D341Med (cell line): ENCODE measurements at places on chromosomes 5 and 9.

GRCh38 chr9:128087262-128087661 is 19.2 kb downstream of the SLC25A25 start:
- DNase-seq, result no peak

DNA sequence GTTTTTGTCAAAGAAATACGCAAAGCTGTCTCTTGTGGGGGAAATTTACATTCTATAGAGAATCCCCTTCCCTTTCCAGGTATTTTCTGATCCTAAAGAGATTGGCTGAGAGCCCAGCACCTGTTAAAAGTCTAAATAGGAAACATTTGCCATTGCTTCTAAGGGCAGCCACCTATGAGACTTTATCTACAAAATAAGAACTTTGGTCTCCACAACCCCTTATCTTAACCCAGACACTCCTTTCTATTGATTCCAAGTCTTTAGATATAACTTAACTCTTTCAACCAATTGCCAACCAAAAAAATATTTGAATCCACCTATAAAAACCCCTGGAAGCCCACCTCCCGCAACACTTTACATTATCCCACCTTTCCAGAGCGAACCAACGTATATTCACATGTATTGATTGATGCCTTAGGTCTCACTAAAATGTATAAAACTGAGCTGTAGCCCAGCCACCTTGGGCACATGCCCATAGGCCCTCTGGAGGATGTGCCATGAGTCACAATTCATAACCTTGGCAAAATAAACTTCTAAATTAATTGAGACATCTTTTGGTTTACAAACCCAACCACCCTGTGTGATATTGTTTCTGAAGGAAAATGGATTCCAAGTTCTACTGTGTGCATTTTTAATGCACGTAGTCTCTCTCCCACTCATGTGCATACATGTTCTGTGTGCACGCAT is 211.4 kb downstream of the GAS1 start:
- DNase-seq, result no peak

GRCh38 chr9:105286098-105286497 is 41.6 kb downstream of the SLC44A1 start:
- no peak for DNase-seq

GRCh38 chr5:124634228-124634739 is 112.2 kb downstream of the ZNF608 start:
- no peak for DNase-seq

DNA sequence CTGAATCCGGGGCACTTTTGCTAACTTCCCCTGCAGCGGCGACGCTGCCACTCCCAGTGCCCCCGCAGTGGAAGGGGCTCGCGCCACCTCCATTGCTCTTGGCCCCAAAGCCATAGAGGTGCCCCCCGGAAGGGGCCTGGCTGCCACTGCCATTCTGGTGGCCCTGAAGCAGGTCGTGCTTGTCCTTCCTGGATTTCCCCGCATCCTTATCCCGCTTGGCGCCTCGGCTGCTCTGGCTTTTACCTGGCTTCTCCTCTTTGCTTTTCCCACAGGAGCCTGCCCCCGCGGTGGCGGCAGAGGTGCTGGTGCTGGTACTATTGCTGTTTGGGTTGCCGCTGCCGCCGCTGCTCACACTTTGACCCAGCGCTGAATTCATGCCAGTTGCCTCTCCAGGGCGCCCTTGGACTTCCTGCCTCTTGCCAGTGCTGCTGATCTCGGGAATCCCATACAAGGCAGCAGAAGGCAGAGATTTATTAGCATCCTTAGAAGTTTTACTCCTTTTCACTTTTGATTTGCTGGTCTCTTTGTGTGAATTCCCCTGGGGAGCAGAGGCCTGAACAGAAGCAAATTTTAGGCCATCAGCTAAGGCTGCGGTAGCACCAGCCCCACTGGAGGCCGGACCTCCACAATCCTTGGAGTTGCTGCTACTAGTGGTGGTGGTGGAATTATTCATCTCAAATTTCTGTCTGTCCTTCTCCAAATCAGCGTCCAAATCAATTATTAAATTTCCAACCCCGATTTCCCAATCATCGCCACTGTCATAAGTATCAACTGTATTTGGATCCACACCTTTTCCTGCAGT is 2.1 kb downstream of the ZNF608 start:
- DNase-seq, result no peak

DNA sequence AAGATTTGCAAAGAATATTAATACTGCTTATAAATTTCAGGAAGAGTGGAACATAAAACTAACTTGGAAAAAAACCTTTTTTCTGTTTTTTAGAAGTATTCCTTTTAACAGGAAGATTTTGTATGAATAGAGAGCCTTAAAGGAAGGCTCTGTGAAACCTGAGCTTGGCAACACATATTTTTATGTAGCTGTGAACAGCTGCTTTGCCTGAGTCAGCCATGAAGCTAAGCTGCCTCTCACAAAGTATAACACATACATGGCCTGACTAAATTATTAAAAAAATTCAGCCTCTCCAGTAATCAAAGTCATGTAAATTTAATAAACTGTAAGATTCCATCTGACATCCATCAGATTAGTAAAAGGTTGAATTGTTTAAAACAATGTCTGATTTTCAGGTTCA is 547.5 kb downstream of the ELAVL2 start:
- DNase-seq, result no peak

GRCh38 chr9:29348999-29349398 is 1775.7 kb upstream of the C9orf72 start:
- DNase-seq, result no peak

- DNase-seq, result no peak
Observed at GRCh38 chr5:96648023-96648422, 14.2 kb upstream of the CAST start.

DNA sequence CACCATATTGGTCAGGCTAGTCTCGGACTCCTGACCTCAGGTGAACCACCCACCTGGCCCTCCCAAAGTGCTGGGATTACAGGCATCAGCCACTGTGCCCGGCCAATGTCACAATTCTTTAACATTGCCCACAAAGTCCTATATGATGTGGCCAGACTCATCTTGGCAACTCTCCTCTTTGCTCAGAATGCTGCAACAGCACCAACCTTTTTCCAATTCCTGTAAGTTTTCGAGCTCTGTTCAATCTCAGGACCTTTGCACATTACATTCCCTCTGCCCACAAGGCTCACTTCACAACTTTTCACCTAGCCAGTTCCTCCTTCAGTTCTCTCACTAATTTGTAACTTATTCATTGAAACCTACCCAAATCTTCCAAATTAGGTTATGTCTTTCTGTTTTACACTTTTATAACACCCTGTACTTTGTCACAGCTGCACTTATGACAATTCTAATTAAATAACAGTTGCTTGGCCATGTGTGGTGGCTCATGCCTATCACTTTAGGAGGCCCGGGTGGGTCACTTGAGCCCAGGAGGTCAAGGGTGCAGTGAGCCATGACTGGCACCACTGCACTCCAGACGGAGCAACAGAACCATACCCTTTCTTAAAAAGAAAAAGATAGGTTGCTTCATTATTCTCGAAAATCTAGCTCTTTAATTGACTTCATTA is 30.9 kb upstream of the GLDC start:
- no peak for DNase-seq

DNA sequence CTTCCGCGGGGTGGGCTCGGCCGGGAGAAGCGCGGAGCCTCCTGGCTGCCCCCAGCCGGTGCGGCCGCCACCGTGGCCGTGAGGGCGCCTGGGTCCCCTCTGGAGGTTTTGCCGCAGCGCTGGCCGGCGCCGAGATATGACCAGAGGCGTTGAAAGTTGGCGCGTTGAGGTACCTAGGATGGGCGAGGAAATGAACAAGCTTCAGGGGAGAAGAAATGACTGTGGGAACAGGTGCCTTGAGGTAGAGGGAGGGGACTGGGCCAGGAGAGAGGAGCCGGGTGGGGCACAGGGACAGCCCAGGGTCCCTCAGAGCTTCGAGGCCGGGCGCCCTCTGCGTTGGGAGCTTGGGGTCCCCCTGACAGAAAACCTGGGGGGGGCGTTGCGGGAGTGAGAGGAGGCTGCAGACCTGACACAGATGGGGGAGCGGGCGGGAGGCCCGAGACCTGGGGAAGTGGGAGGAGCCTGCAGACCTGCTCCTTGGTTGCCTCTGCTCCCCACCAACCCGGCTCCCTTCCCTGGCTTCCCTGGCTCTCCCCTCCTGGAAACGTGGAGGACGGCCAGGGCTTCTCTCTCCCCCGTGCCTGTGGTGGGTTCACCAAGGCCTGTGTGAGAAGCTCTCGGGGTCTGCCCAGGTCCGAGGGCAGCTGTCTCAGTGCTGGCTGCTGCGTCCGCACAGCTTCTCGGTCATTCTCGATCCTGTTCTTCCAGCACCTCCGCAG is 14.2 kb downstream of the RABL6 start:
- DNase-seq, result no peak

GRCh38 chr5:119332978-119333401 is 22.8 kb upstream of the TNFAIP8 start:
- DNase-seq, result no peak

DNA sequence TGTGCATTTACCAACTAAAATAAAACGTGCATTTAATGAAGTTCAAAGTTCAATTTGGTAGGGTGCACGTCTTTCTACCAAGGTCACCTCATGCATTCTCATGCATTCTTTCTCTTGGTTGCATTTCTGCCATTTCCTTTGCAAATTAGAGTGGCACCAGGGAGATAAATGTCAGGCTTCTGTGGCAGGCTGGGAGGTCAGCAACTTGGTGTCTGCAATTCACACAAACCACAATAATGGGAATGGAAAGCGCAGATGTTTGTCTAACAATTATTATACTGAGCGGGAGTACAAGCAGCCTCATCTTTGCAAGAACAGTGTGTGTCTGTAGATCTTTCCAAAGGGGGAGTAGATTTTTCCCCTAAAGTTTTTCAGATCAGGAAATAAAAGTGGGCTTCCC is 411.7 kb downstream of the DMRT2 start:
- DNase-seq, result no peak

- no peak for DNase-seq
Observed at GRCh38 chr5:131644370-131644769, 9.3 kb upstream of the RAPGEF6 start.

GRCh38 chr9:15501179-15501578 is 9.6 kb downstream of the PSIP1 start:
- no peak for DNase-seq

DNA sequence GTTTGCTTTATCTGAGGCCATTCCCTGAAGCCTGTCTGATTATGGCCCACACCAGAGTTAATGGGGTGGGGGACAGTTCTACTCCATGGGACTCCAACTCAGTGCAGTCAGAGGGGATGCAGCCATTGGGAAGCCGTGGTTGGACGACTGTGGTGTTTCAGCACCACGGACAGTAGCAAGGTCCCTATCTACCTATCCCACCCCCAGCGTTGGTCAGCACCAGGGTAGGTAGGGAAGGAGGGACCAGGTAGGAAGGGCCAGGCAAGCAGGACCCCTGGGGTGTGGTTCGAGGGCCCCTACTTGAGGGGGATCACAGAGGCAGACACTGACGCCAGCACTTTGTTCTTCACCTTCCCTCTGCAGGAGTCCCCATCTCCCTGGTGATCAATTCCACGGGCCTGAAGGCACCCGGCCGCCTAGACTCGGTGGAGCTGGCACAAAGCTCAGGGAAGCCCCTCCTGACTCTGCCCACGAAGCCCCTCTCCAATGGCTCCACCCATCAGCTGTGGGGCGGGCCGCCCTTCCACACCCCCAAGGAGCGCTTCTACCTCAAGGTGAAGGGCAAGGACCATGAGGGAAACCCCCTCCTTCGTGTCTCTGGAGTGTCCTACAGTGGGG is 33.2 kb downstream of the HMCN2 start:
- no peak for DNase-seq

- DNase-seq, result no peak
Observed at GRCh38 chr5:114317751-114318150, 44.1 kb upstream of the KCNN2 start.

- no peak for DNase-seq
Observed at GRCh38 chr9:23842565-23843129, 16.6 kb upstream of the ELAVL2 start.

DNA sequence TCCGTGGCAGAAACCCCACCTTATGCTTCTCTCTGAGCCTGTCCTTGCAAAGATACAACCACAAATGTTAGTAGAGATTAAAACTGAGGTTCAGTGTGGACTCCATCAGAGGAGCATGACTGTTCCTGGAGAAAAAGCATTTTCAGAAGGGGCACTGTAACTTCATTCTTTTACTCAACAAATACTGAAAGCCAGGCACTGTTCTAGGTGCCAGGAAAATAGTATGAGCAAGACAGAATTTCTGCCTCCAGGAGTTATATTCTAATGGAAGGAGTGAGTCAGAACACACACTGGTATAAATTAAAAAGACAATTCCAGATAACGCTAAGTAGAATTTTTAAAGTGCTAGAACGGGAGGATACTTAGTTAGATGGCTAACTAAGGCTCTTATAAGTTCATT is 251.4 kb upstream of the GAS1 start:
- no peak for DNase-seq

DNA sequence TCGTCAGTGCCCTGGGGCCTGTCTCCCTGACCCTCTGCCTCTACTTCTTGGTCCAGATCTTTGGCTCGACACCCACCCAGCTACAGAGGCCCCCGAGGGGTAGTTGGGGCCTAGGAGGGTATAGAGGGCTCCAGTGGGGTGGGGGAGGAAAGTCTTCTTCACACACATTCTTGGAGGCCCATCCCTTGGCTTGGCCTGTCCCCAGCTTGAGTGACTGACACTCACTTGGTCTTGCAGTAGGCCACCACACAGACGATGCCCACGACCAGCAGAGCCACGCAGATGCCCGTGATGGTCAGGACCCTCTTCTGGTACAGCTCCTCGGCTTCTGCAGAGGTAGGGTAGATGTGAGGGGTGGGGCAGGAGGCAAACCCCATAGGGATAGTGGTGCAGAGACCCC is 59.8 kb downstream of the PSD2 start:
- no peak for DNase-seq

GRCh38 chr5:66340786-66341185 is 196.7 kb downstream of the SREK1 start:
- DNase-seq, result no peak

GRCh38 chr5:9698125-9698826 is 68.1 kb upstream of the TAS2R1 start:
- no peak for DNase-seq

- DNase-seq, result no peak
Observed at GRCh38 chr5:163185315-163185714, 252.1 kb upstream of the CCNG1 start.

DNA sequence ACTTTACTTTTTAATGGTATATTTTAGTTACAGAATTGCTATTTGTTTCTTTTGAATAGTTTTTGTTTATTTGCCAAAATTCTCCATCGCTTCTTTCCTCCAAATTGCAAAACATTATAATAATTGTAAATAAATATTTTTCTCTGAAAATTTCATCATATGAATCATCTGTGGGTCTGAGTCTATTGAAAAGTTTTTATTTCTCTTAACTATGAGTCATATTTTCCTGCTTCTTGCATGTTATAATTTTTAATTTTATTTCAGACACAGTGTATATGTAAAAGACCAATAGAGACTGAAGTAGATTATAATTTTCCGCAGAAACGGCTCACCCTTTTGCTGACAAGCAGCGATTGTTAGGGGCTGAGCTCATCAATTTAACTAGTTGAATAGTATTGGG is 279.1 kb upstream of the IL12B start:
- no peak for DNase-seq

DNA sequence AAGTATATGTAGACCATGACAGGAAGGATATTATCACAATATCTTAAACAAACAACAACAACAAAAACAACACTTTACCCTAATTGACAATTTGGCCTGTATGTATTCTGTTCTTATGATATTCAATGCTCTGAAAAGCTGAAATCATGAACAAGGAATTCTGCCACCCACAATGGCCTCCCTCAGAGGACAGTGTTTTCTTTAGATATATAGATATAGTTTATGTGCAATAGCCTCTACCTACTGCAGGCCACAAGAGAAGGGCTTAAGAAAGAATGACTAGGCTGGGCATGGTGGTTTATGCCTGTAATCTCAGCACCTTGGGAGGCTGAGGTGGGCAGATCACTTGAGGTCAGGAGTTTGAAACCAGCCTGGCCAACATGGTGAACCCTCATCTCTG is 104.8 kb downstream of the STARD4 start:
- no peak for DNase-seq

- DNase-seq, result no peak
Observed at GRCh38 chr5:57695706-57696388, 213.2 kb upstream of the ACTBL2 start.
